ENCODE measurements at places on chromosomes 5 and 9.

DNA sequence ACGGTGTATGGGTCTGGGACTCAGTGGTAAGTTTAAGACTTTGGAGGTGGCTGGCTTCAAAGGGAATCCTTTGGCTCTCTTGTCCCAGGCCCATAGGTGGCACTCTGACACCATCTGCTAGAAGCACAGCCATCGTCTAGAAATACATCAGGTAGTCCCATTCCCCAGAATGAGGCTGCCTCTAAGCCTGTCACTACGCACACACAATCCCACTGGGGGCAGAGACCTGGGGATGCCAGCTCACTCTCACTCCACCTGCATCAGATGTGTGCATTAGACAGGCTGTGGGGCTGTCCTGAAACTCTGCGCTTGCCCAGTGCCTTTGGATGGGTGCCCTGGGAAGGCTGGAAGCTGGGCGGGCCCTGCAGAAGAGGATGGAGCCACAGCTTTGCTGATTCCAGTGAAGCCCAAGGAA lies 127.5 kb upstream of the PANK3 start:
- DNase-seq = peak; percentile 58
- no peak overlapping the region for H3K4me3 ChIP-seq
- no peaks in the 10 kb centered on the region for H3K27me3 ChIP-seq
- H3K4me1 ChIP-seq = no peaks in the 10 kb centered on the region

DNA sequence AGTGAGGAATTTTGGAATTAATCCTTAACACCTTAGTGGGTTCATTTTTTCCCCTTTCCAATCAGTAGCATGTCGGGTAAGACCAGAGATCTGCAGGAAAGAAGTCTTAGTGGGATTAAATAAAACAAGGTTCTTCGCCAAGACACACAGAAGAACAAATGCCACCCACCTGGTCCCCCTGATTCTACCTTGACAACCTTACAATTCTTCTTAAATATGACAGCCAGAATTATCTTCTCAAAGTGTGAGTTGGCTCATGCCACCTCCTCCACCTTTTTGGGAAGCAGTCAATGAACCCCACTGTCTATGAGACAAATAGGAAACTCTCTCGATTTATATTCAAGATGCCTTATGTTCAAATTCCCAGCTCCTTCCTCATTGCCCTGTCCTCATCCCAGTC lies 105.1 kb downstream of the BRINP1 start:
- H3K36me3 ChIP-seq = no peaks in the 10 kb centered on the region
- no peaks in the 10 kb centered on the region for H3K27me3 ChIP-seq
- DNase-seq = no peak

- H3K27me3 ChIP-seq = no peaks in the 10 kb centered on the region
- no peak overlapping the region for H3K27ac ChIP-seq
- no peaks in the 10 kb centered on the region for H3K36me3 ChIP-seq
- no peak for DNase-seq
- H3K4me1 ChIP-seq = no peaks in the 10 kb centered on the region
Observed at GRCh38 chr5:124841829-124842712, 95.6 kb upstream of the ZNF608 start.

DNA sequence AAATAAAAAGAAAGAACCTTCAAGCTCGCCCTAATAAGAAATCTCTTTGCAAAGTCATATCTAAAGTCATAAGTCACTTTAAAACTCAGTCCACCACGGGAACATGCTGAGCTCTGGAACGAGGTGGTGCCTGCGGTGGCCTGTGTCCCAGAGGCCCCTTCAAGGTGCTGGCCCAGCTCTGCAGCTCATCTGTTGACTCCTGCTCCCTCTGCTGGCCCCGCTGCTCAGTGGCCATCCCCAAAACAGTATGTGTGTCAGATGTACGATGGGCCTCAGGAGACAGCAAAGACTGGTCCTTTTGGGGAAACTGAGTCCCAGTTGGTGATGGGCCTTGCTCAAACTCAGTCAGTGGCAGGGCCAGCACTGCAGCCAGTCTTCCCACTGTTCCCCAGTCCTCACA lies 22.8 kb upstream of the FOXB2 start:
- no peaks in the 10 kb centered on the region for H3K27me3 ChIP-seq
- H3K4me3 ChIP-seq = no peak overlapping the region
- no peaks in the 10 kb centered on the region for H3K36me3 ChIP-seq
- no peak overlapping the region for H3K27ac ChIP-seq
- DNase-seq = no peak

GRCh38 chr5:131413605-131414559 lies 150.0 kb downstream of the CDC42SE2 start:
- no peaks in the 10 kb centered on the region for H3K4me1 ChIP-seq
- no peak for DNase-seq
- no peaks in the 10 kb centered on the region for H3K36me3 ChIP-seq
- H3K27me3 ChIP-seq = no peaks in the 10 kb centered on the region
- no peak overlapping the region for H3K4me3 ChIP-seq

- H3K27me3 ChIP-seq = no peaks in the 10 kb centered on the region
- no peak overlapping the region for H3K4me3 ChIP-seq
- H3K4me1 ChIP-seq = no peaks in the 10 kb centered on the region
- no peak for DNase-seq
Observed at GRCh38 chr5:35233121-35233520, 2.8 kb upstream of the PRLR start.

DNA sequence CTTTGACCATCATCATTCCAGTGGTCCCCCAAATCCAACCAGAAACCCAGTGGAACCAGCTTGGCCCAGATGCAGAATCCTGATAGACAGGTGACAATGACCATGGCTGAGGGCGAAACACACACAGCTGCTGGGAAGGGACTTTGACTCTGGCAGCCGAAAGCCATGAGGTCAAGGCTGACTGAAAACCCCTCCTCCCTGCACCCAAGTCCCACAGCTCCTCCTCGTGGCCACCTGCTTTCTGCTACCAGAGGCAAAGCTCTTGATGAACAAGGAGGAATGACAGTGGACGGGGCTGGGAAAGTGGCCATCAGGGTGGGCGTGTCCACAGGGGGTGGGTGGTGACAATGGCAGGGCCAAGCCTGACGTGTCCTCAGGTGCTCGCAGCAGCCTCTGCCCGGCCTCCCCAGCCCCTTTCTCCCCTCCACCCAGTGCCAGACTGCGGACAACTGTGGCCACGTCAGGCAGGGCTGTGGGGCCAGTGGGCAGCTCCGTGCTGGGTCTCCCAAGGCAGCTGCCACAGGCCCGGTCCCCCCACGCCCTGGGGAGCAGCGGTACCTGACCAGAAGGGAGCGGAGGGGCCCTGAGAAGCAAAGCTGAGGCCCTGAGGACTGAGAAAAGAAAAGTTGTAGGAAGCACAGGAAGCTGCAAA lies 30.8 kb upstream of the SARDH start:
- DNase-seq = no peak
- no peak overlapping the region for H3K4me3 ChIP-seq
- peaks cover 11% of the 10 kb centered on the region for H3K36me3 ChIP-seq
- no peak overlapping the region for H3K27ac ChIP-seq
- no peaks in the 10 kb centered on the region for H3K27me3 ChIP-seq
- no peaks in the 10 kb centered on the region for H3K4me1 ChIP-seq

GRCh38 chr5:6832994-6833393 lies 119.8 kb downstream of the TENT4A start:
- no peak for DNase-seq
- no peaks in the 10 kb centered on the region for H3K27me3 ChIP-seq
- H3K4me1 ChIP-seq = no peaks in the 10 kb centered on the region
- H3K36me3 ChIP-seq = no peaks in the 10 kb centered on the region

DNA sequence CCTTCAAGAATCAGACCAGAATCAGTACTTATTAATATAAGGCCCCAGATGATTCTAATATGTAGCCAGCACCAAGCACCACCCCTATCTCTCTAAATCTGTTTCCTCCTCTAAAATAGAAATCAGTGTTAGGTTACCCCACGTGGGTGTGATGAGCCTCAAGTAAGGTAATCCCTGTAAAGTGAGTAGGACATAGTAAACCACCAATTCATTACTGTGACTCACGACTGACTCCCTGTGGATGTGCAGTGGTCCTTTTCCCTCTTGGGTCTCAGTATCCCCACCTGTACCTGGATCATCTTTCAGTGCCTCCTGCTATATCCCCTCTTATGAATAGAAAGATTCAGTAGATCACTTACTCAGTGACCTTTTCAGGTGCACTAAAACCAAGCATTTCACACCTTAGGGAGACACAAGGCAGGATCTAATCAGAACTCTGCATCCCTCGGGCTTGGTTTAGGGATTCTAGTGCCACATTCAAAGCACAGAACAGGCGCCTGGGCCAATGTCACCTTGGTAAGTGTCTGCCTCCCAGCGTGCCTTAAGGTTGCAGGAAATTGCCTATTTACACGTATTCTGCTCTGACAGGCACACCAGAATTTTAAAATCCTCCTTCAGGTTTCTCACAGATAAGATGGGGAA lies 12.2 kb upstream of the ALDH1B1 start:
- H3K36me3 ChIP-seq = no peaks in the 10 kb centered on the region
- H3K27ac ChIP-seq = no peak overlapping the region
- peaks cover 25% of the 10 kb centered on the region for H3K27me3 ChIP-seq
- peaks cover 14% of the 10 kb centered on the region for H3K4me1 ChIP-seq
- DNase-seq = no peak
